ENCODE measurements at places on chromosomes 4 and X. TPM values are rescaled to one million over a fixed set of nuclear protein-coding genes. Genes with fewer than 3 reads are reported as not detected.

TCEAL6 gene
- not detected for total RNA-seq

CYSLTR1 gene
- 41.8 TPM for total RNA-seq

ATP1B4 gene
- not detected for total RNA-seq

BCOR gene
- 48.2 TPM for total RNA-seq

PRDX4 gene
- total RNA-seq = 27.7 TPM

SOWAHB gene
- not detected for total RNA-seq

MAGEA2 gene
- not detected for total RNA-seq

ATOH1 gene
- not detected for total RNA-seq

CLCN4 gene
- not detected for total RNA-seq

PDGFRA gene
- total RNA-seq = 0.13 TPM

SMR3B gene
- total RNA-seq = not detected

LNX1 gene
- total RNA-seq = not detected

LIMCH1 gene
- total RNA-seq = not detected

RASL11B gene
- total RNA-seq = 0.19 TPM

IL2 gene
- total RNA-seq = 0.31 TPM

PCDH7 gene
- total RNA-seq = not detected

FAM184B gene
- not detected for total RNA-seq

NSG1 gene
- 9.6 TPM for total RNA-seq

FRYL gene
- 92.0 TPM for total RNA-seq

PABPC5 gene
- not detected for total RNA-seq

TENM3 gene
- total RNA-seq = not detected

All from activated naive CD4-positive, alpha-beta T cell treated with anti-CD3 and anti-CD28 coated beads, Interleukin-2, amount 10 ng/mL, durations not matched to agents 5 hours and 36 hours (primary cell).